ENCODE measurements at places on chromosomes 12 and 14.

GRCh38 chr12:131831635-131832041 is 3.4 kb downstream of the MMP17 start:
- no peak for DNase-seq

DNA sequence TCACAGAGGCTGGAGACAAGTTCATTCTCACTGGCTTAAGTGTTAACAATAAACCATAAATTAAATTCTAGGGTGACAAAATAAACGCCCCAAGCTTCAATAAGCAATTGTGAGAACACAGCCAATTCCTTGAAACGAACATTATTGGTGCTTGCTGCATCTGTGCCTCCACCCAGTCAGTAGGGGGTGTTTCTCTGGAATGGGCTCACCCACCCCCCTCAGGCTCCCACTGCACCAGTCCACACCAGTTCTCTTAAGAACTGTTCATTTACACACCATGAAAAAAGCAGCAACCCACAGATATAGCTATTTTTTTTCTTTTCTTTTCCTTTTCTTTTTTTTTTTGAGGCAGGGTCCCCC is 34.7 kb downstream of the CDC42BPB start:
- DNase-seq, result no peak

- no peak for DNase-seq
Measured at GRCh38 chr12:109743076-109743910, 29.7 kb downstream of the FAM222A start.

DNA sequence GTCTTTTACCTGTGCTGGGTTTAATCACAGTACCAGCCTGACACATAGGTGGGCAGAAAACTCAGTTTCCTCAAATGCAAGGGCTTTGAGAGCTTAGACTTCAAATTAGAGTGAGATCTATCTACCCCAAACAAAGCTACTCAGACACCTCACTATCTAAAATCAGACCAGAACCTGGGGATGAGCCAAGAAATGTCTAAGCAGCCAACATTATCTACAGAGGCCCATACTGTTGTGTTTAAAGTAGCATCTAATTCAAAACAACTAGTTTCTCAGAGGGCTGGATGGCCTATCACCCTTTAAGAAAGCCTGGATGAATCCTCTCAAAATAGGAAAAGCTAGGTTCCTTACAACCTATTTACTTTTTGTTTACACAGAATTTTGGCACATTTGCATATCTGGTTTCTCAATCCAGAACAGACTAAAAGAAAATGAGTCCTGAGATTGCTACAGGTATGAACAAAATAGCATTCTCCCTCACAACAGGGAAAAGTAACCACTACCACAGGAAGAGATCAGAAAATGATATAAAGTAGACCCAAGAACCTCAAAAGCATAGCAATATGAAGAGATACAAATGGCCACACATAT is 142.4 kb downstream of the ZFP36L1 start:
- no peak for DNase-seq

DNA sequence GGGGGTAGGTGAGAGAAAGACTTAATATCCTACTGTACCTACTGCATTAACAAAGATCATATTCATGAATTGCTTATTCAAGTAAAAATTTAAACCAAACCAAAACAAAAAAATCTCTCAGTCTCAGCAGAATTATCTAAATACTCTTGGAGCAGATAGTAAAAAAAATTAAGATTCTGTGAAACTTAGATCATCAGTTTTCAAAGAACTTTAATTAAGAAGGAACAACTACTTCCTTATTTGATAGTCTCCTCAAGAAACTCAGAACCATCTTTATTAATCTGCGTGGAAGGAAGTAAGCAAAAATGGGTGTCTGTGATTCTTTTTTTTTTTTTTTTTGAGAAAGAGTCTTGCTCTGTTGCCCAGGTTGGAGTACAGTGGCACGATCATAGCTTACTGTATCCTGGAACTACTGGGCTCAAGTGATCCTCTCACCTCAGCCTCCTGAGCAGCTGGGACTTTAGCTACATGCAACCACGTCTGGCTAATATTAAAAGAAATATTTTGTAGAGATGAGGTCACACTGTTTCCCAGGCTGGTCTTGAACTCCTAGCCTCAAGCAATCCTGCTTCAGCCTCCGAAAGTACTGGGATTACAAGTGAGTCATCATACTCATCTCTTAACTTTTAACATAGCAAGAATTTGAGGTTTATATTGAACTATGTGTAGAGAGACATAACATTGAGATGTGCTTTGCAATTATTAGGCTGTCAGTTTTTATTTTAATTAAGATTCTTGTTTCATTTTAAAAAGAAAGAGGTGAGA is 37.4 kb downstream of the GAS2L3 start:
- DNase-seq, result no peak
